ENCODE measurements at places on chromosomes 7 and 10.

GRCh38 chr7:135236727-135237126 lies 3.1 kb downstream of the STRA8 start:
- no peak for DNase-seq

DNA sequence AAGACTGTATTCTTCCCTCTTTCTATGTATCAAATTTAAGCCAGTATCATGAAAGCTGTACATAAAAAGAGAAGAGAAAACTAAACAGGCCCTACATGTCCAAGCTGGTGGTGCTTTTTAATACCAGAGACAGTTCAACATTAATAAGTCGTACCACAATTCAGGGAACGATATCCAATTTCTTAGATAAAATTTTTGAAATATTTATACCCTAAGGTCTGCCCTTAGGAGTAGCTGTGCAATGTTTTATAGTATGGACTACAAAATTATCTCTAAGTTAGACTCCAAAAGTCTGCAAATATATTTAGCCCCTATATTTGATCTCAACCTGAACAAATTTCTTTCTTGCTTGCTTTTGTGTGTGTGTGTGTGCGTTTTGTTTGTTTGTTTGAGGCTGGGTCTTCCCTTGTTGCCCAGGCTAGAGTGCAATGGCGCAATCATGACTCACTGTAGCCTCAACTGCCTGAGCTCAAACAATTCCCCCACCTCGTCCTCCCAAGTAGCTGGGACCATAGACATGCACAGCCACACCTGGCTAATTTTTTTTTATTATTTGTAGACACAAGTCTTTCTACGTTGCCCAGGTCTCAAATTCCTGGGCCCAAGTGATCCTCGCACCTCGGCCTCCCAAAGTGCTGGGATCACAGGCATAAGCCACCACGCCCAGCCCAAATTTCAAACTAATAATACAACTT lies 13.2 kb downstream of the ARHGAP19 start:
- no peak for DNase-seq

DNA sequence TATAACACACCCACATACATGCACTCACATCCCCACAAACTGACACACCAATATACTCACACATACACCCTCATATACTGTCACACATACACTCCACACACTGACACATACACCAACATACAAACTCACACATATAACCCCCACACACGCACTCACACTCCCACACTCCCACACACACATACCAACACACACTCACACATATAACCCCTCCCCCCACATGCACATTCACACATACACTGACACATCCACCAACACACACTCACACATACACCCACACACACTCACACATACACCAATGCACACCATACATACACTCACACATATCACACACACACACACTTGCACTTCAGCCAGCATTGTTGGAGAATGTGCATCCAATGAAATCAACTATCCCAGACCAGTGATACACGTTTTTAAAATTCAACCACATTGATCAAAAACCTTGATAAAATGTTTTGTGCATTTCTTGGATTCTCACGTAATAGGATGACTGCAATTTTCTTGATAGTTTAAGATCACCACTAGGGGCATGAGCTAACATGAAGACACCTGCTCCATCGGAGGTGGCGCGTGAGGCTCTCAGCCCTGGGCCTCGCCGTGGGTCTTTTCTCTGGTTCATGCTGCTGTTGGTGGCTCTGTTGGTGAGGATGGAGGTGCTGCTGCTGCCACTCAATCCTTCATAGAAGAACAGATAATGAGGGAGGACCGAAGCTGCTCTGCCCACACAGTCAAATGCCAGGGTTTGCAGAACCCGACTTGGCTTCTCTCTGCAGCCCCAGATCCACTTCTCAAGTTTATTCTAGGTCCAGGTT lies 32.1 kb upstream of the CHST15 start:
- no peak for DNase-seq

DNA sequence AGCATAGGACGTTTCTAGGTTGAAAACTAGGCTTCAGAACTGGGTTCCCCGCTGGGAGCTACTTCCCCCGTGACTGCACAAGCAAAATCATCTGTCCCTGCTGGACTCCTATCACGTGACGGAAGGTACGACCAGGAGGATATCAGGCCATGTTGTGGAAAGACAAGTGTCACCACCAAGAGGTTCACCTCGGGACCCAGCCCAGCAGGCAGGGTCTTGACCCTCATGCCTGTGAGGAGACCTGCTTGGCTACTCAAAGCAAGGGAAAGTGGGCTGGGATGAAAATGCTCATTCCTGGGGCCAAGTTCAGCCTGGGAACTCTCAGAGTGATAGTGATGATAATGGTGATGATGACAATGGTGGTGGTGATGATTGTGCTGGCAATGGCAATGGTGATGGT lies 32.3 kb upstream of the DPYSL4 start:
- no peak for DNase-seq

GRCh38 chr10:12687996-12688395 lies 313.5 kb downstream of the CCDC3 start:
- DNase-seq, result no peak

GRCh38 chr10:14904316-14904732 lies 25.7 kb downstream of the SUV39H2 start:
- DNase-seq, result no peak

- DNase-seq, result no peak
Measured at GRCh38 chr10:26430641-26431163, 7.4 kb upstream of the APBB1IP start.

DNA sequence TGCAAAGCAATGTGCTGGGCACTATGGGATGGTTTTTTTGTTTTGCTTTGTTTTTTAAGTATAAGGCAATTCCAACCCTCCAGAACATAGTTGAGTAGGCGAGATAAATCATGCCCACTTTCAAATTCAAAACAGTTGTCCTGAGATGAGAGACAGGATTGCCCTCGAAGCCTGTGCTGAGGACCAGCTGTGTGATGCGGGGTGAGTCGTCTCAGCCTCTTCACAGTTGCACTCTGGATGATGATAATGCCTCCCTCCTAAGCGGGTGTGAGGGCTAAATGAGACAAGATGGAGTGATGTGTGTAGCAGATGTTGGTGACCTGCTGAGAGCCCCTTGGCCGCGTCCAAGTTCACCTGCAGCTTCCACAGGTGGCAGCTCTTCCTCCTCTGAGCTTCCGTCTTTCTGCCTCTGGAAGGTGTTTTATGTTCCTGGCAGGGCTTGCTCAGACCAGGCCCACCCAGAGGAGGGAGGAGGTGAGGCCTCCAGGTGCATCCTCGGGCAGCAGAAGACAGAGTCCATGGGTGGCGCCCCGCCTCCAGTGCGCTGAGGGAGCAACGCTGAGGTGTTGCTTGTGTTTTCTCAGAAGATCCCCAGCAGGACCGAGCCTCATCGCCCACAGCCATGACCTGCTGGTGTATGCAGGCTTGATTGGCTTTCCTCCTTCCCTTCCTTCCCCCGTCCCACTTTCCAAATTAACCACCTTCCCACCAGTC lies 30.6 kb downstream of the ECHDC3 start:
- no peak for DNase-seq

DNA sequence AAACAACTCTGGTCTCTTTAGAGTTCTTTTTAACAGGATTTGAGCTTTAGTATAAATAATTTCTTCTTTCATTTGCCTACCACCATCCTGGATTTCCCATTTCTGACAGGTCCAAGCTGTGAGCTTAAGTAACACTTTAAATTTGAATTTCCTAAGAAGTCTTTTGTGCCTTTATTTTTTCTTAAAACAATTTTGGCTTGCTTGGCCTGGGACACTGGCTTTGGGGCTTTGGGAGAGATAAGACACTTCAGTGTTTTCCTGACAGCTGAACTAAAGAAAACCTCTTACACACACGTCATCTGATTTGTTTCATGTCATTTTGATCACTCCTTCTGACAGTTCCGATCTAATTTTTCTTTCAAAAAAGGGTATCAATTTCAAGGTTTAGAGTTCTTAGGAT lies 121.3 kb upstream of the BMPER start:
- no peak for DNase-seq

DNA sequence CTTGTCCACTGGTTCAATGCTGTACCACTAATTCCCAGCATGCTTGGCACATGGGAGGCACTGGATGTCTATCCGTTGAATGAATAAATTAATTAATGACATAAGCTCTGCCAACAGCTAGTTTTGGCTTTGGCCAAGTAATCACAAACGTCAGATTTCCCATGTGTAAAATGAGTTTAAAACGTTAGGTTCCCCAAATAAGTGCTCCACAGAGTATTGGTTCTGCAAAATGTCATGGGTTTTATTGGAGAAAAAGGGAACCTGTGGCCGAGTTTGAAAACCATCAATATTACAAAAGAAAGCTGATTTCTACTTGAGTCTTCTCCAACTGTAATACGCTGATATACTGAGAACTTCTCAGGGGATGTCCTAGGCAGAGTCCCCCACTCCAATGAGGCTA lies 23.2 kb downstream of the ELMO1 start:
- DNase-seq, result no peak
